ENCODE measurements at places on chromosomes 2 and 18. TPM values are rescaled to one million over a fixed set of nuclear protein-coding genes. Genes with fewer than 3 reads are reported as not detected.

Gene KLHL29
- 43.1 TPM for total RNA-seq

Gene ZNF516
- total RNA-seq = 40.1 TPM

Gene REL
- total RNA-seq = 12.6 TPM

Gene ZBTB14
- 7.3 TPM for total RNA-seq

Gene TCF23
- total RNA-seq = not detected

- no peak for DNase-seq
These were observed 14.1 kb downstream of the MFF start for GRCh38 chr2:227339098-227339599.

DNA sequence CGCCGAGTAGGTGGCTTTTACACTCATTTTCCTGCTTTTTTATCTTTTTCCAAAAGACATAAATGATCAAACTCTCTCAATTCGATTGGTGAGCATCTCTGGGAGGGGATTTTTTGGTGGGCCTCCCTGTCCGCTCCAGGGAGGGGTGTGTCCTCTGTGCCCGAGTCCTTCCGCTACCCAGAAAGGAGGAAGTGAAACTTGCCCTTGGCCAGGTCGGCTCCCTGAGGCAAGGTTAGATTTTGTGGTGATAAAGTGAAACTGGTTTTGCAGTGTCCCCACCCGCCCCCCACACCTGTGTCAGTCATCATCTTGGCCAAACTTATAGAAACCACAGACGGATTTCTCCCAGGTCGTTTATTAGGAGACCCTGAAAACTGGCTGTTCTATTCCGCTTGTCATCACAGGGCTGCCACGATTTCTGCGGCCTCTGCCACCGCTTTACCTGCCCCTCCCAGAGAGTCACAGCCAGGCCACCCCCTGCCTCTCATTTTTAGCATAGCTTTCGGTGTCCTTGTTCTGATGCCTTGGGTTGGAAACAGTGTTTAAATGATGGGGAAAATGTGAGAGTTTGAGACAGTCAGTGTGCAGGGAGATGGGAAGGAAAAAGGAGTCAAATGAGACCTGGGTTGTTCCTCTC is 93.6 kb downstream of the SH3BP4 start:
- DNase-seq = no peak

GRCh38 chr2:157840568-157841156 is 35.5 kb downstream of the ACVR1 start:
- peak; percentile 15 for DNase-seq

- no peak for DNase-seq
These were observed 85.3 kb upstream of the ACVR2A start for GRCh38 chr2:147759536-147759935.

GRCh38 chr2:156907806-156908205 is 349.7 kb upstream of the GALNT5 start:
- peak; percentile 43 for DNase-seq

GRCh38 chr2:215604606-215605005 is 168.7 kb upstream of the FN1 start:
- DNase-seq = no peak

DNA sequence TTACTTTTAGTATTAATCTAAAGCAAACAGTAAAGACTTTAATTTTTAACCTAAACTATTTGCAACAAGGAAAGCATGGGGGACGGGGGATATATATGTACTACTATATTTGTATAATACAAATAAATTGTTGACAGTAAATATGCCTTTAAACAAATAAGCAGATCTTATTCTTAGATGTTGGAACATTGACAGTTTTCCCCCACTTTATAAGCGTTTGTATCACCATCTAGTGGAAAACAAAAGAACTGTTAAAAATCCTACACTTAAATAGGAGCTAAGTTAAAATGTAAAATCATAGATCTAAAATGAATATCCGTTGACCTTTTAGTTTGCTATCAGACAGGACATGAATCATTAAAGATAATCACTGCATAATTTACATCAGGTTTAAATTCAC is 50.0 kb downstream of the RBBP8 start:
- peak; percentile 48 for DNase-seq

GRCh38 chr18:7467708-7468466 is 99.2 kb upstream of the PTPRM start:
- DNase-seq = peak; percentile 42

DNA sequence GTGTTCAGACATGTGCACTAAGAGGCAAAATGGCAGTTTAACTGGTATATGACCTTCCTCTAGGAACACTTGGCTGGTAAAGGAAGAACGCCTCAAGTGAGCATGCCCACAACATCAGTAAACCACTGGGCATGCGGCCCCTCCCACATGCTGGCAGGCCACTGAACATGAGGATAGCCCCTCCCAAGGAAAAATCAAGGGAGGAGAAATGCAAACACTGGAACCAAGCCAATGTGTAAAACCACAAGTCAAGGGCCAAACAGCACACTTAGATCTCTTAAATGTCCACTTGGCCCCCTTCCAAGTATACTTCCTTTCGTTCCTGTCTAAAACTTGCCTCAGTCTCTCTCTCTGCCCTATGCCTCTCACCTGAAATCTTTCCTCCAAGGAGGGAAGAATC is 980.8 kb downstream of the TSN start:
- peak; percentile 57 for DNase-seq

Data from MCF 10A (cell line).